ENCODE measurements at places on chromosomes 3 and 15.

DNA sequence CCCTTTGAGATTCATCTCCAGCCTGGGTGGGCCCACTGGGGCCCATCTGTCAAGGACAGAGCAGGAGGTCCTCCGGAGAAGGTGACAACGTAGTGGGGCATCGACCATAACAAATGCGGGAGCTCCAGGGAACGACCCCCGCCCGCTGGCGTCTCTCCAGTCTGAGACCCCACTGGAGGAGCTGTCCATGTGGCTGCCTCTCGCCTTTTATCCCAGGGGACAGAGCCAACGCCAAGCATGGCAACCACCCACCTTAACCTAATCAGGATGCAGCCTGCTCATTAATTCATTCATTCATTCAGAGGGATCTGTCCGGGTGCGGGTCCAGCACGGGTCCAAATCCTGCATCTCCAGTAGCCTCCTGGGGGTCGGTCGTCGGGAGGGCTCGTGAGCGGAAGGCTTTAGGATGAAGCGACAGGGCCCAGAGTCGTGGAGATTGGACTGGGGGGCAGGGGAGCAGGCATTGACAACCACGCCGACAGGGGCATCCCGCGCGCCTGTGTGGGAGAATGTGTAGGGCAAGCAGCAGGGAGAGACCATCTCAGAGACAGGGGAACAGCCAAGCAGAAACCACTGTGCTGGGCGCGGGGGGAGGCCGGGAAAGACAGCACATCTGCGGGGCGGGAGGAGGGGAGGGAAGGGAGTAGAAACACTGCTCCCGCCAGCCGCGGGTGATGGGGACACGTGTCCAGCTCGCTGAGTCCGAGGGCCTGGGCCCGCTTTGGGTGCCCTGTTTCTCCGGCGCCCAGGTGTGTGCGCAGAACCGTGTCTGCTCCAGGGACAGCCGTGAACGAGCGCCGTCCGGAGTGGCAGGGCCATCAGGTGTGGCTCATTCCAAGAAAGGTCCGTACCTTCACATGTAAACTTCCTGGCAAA, 1.9 kb downstream of the PIGZ start:
- DNase-seq: no peak

GRCh38 chr3:9293076-9293475, 43.6 kb upstream of the SRGAP3 start:
- no peak for DNase-seq

GRCh38 chr3:47283193-47283537, 421 bp downstream of the KLHL18 start:
- DNase-seq: no peak

DNA sequence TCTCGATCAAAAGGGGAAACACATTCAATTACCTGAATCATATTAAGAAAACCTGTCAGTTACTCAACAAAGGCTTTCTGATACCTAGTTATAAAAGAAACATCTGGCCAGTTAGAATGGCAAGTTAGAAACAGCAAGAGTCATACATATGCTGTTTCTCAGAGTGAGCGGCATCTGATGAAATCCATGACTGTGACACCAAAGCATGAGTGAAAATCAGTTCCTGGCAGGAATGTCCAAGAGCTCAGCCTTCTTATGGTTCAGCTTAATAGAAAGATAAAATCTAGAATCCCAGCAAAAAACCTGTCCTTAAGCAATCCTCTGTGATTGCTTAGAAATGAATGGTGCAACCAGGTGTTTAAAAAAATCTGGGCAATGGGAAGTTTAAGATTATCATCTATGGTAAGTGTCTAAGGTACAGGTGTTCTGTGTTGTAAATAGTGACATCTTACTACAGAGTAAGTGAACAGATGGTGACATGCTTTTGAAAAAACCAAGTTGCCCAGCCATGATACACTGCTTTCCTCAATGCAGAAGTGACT, 18.8 kb downstream of the B4GALT4 start:
- DNase-seq: no peak

GRCh38 chr15:83068054-83068453, 1.0 kb upstream of the BTBD1 start:
- DNase-seq: no peak

- peak; percentile 18 for DNase-seq
These were observed 12.5 kb downstream of the MAP6D1 start for GRCh38 chr3:183812761-183813445.

DNA sequence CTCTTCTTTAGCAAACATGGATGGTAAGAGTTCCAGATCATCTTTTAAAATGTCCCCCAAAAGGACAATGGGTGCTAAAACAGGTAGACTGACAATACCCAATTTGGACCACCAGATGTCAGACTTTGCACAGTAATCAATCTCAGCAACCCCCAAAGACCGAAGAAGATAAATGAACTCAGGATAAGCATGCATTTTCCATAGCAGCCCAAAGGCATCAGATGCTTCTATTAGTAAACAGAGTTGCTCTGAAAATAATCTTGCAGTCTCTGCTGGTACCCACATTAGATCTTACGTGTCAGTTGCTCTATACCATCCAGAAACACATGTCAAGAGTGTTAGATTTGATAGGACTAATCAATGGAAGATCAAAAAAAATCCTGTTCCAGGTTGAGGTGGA, 20.6 kb downstream of the MYH15 start:
- peak; percentile 38 for DNase-seq

DNA sequence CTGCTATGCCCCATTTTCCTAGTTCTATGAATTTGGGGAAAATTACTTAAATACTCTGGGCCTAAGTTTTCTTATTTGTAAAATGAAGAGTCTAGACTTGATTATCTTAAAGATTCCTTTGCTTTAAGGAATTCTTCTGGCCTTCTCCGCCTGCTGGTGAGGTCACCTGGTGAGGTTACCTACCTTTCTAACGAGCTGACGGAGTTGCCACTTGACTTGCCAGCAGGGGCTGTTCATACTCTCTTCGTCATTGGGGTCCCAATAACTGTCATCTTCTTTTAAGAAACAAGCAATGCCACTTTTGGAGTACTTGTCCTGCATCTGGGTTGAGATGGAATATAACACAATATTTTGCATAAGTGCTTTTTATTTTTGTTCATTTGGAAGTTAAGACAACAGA, 8.6 kb downstream of the TNFSF10 start:
- DNase-seq: no peak

- peak; percentile 68 for DNase-seq
These were observed 162.0 kb downstream of the KLF13 start for GRCh38 chr15:31488437-31489204.

DNA sequence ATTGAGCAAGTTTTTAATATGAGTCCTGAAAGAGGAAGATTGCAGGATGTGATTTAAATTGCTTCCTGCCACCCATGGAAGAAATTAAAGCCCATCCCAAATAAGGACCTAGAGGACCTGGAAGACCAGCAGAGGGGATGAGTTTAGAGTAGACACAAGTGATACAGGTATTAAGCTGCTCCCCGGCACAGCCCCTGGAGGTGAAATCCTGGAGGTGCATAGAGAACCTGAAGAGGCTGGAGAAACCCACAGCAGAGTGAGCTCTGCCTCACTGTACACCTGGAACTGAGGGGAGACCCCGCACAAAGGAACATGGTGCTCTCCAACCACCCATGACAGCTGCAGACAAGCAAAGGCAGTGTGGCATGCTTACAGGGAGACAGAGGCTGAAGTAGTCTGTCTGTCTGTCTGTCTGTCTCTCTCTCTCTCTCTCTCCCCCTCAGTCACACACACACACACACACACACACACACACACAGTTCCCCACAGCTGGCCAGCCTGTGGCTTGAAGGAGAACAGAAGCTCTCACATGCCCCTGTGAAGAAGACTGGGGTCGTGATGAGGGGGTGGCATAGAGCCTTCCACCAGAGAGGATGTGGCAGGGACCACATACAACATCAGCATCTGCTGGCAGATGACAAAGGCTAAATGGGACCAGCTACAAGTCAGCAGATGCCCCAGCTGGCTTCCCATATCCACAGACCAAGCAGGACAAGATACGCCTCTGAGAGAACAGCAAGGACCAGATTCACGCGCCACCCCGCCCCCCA, 38.1 kb downstream of the FSIP1 start:
- no peak for DNase-seq

DNA sequence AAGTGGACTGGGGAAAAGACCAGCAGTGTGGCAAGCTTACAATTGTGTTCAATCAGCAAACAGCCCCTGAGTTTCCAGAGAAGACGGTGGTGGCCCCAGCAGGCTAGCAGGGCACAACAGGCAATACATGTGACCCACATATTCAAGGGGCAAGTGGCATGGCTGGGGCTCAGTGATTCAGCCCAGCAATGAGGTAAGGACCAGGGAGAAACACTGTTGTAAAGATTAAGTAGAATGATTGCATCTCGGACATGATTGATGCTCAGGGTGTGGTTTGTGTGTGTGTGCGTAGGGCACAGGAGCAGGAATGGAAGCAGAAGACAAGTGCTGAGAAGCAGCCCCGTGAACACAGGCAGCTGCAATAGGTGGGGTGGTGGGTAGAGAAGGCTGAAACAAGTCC, 37.9 kb downstream of the KLHL6 start:
- DNase-seq: no peak

GRCh38 chr3:187978433-187979011, 175.4 kb upstream of the LPP start:
- DNase-seq: no peak

GRCh38 chr3:122060040-122060698, 5.0 kb downstream of the CD86 start:
- DNase-seq: no peak

- DNase-seq: no peak
These were observed 23.9 kb upstream of the CTNNB1 start for GRCh38 chr3:41175365-41175764.

DNA sequence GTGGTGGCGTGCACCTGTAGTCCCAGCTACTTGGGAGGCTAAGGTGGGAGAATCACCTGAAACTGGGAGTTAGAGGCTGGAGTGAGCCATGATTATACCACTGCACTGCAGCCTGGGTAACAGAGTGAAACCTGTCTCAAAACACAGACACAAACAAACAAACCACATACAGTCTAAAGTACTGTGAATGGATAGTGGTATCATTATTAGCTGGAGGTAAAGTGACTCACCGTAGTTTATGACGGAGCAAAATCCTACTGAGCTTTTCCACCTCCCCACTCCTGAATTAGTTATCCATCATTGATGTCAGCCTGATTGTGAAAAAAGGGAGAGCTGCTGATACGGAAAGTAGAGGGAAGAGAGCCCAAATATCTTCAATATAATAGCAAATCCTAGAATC, 3.2 kb upstream of the CNOT10 start:
- DNase-seq: no peak

DNA sequence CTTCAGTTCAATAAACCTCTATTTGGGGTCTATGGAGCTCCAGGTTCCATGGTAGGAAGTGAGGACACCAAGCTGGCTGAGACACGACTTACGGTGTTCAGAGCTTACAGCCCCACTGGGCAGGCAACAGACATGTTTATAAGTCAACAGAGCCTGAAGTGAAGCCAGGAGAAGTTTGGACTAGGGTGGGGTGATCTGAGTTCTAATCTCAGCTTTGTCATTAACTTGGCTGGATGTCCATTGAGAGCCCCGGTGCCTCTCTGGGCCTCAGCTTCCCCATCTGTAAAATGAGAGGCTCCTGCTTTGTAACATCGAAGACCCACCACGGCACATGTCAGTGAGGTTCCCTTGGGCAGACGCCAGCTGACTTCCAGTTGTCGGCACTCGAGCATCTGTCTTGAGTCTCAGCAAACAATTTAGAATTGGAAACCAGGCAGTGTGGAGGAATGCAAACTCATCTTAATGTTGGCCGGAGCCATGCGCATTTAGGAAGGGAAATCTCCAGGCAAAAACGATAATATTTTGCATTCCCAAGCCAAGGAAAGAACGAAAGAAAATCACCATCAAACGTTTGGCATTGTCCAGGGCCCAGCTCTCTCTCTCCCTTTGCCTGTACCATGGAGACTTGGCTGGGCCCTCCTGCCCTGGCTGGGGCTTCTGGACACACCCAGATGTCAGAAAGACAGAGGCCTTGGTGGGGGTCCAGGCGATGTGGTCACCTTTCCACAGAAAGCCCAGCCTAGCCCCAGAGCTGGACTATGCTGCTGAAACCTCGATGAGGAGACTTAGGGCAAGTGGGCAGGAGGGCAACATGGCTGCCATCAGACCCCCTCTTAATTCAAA, 18.4 kb downstream of the ITGA11 start:
- DNase-seq: no peak

DNA sequence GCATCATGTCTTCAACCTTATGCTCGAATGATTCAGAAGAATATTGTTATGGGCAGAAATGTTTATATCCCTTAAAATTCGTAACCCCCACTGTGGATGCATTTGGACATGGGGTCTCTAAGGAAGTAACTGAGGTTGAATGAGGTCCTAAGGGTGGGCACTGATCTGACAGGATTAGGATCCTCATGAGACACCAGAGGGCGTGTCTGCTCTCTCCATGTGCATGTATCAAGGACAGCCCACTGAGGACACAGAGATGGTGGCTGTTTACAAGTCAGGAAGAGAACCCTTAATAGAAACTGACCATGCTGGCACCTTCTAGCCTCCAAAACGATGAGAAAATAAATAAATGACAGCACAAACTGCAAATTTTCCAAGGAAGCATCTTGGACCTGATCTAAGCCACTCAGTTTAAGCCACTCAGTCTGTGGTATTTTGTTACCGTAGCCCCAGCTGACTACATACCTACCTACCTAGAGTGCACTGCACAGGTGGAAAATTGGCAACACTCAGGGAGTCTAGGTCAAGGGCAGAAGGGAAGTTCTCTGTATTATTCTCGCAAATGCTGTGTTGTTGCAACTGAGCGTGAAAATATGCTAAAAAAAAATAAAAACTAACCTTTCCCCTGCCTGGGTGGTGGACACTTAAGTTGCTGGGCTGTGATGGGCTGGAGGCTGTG, 126.6 kb downstream of the TJP1 start:
- DNase-seq: no peak

GRCh38 chr3:172262991-172263608, 185.2 kb downstream of the GHSR start:
- no peak for DNase-seq

DNA sequence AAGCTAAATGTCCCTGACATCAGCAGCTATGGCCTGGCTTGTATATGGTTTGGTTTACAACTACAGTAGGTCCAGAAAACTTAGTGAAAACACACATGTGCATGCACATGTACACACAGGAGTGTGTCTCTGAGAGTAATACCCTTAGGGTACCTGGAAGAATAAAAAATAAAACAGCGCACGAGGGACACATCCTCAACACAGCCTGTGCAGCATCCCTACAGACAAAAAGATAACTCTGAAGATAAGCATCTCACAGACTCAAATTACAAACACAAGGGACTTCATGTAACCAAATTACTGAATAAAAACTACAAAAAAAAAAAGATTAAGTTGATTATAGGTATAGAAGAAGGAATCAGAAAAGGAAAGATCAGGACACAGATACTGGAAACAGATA, 108.8 kb downstream of the CTNNB1 start:
- DNase-seq: no peak

Data from spinal cord (tissue), 10 donors.